ENCODE measurements at places on chromosomes 7 and 10.
A peak's percentile ranks its signal among the peaks of the same experiment; 100 is the strongest.

DNA sequence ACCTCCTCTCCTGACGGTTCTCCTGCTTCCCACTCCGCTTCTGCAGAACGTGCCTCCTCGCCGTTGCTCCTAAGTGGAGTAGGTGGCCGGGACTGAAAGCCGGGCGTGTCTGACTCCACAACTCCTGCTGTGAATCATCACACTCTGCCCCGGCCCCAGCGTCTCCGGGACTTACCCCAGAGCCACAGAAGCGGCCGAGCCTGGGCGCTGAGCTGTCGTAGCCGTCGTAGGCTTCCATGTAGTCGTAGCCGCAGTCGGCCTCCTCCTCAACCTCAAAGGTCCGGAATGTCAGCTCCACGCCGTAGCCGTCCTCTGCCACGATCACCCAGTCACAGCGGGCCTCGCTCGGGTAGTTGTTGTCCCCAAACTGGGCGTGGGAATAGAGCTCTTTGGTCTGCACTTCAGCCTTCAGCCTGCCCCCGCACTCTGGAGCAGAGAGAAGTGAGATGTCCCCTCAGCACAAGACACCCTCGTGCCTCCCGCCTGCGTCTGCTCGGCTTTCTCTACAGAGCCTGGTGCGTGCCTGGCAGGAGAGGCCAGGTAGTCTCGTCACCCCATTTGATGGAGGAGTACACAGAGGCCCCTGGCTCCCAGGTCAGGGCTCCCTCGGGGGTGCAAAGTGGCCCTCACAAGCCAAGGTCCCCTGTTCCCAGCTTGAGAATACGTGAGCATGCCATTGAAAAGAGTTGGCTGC is 11.2 kb upstream of the OPALIN start:
- no peak for DNase-seq

DNA sequence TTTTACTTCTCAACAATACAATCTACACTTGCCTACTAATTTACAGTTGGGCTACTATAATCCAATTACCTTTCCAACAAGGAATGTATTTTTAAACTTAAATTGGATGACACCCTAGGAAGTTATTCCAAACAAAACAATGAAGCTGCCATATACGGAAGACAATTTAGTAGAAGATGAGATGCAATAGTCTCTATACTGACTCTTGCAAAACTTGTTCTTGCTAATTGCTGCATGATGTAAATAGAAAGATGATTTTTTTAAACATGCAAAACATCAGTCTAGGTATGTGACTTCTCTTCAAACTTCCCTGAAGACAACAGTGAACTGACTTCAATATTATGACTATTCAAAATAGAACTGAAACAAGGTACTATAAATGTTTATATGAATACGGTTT is 17.6 kb downstream of the NT5C3A start:
- no peak for DNase-seq

GRCh38 chr7:33193308-33193864 is 64.0 kb downstream of the BBS9 start:
- DNase-seq = no peak

- no peak for DNase-seq
Measured at GRCh38 chr7:42687211-42688055, 224.4 kb downstream of the C7orf25 start.

GRCh38 chr7:70670288-70670687 is 461.7 kb upstream of the GALNT17 start:
- DNase-seq = no peak

- no peak for DNase-seq
Measured at GRCh38 chr7:6482307-6482706, 34.6 kb upstream of the DAGLB start.

GRCh38 chr10:30420766-30421165 is 13.2 kb upstream of the MAP3K8 start:
- DNase-seq = no peak

DNA sequence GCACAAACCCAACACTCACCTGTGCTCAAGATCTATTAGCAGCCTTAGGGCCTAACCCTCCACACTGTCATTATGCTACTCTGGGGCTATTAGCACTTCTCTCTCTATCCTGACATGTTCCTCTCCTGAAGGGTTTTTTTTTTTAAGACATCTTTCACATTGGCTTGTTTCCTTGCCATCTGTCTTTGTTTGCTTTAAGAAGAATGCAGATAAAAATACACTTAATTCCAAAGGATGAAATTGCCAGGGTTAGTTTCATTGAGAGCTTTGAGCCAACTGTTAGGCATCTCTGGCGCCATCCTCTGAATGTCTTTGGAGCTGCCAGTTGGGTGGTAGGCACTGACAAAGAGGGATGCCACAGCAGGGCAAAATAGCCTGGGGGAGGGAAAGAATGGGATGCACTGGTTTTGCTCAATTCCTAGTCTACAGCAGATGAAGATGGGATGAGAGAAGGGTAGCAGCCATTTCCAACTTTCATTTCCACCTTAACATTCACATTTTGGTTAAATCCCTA is 399.2 kb downstream of the SORCS1 start:
- DNase-seq = no peak

GRCh38 chr7:33072471-33072870 is 9.9 kb upstream of the NT5C3A start:
- DNase-seq = no peak

GRCh38 chr10:13049774-13050420 is 48.4 kb upstream of the CCDC3 start:
- no peak for DNase-seq

- no peak for DNase-seq
Measured at GRCh38 chr10:51144161-51144781, 70.0 kb downstream of the PRKG1 start.

- DNase-seq = no peak
Measured at GRCh38 chr7:74289659-74290552, 699 bp downstream of the CLIP2 start.

DNA sequence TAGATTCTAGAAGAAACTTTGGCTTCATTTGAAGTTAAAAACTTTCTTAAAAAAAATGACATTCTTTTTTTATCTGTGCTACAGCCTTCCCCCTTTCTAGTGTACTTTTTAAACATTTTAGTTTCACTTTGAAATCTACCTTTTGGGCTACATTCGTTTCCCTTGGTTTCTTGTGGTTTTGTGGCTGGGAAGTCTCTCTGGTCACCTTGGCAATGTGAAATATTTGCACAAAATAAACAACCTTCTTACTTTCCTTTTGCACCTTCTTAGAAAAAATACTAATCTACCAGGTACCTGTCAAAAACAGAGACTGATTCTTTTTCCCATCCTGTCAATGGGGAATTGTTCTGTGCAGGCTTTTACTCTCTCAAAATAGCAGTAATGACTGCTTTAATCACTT is 350.2 kb downstream of the GATA3 start:
- no peak for DNase-seq

GRCh38 chr7:52857367-52857766 is 178.1 kb upstream of the POM121L12 start:
- no peak for DNase-seq

DNA sequence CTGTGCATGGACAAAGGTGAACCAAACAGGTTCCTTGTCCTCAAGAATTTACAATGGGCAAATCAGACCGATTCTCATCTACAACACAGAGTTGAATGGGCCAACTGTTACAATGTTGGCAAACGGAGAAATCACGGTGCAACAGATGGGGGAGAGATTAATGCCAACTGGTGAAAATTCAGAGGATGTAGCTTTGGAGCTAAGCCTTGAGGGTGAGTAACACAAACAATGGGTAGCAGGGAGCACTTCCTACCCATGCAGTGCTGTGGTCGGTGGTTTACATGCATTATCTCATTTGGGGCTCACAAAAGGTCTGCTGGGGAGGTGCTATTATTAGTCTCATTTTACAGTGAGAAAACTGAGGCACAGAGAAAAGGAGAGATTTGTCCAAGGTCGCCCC is 902 bp upstream of the NFE2L3 start:
- DNase-seq = no peak

GRCh38 chr10:43710772-43711471 is 62.2 kb upstream of the ZNF32 start:
- peak; percentile 39 for DNase-seq

- no peak for DNase-seq
Measured at GRCh38 chr7:71507680-71508602, 376.0 kb downstream of the GALNT17 start.

DNA sequence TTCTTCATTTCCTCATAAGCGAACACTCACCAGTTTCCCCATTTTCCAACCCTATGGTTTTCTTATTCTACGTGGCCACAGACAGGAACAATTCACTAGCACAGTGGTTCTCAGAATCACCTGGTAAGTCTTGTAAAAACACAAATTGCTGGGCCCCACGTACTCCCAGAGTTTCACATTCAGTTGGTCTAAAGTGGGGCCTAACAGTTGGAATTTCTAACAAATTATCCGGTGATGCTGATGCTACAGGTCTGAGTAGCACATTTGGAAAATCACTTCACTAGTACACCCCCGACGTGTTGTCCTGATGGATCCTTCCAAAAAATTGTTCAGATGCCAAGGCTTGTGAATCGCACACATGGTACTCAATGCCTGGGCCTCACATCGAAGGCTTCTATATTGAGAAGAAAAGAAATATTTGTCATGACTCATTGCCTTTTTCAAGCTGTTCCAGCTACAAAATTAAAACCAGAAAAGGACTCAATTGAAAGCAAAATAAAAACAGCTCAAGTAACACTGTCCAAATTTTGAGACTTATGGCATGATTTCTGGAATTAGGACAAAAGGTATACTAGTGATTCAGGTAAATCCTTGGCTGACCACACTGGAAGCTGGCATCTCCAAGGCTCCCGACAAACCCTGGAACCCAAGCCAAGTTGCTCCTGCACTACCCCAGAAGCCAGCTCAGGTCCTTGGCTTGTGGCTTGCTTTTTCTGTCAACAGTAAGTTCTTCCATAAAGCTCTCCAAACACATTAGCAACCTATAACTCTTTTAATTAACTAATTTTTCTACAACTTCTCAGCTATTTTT is 12.9 kb upstream of the VIM start:
- DNase-seq = no peak

GRCh38 chr7:128254470-128254869 is 13.4 kb downstream of the LEP start:
- DNase-seq = no peak

GRCh38 chr10:97865488-97865887 is 15.8 kb downstream of the GOLGA7B start:
- no peak for DNase-seq

GRCh38 chr10:114773197-114773532 is 48.4 kb upstream of the FHIP2A start:
- DNase-seq = no peak

DNA sequence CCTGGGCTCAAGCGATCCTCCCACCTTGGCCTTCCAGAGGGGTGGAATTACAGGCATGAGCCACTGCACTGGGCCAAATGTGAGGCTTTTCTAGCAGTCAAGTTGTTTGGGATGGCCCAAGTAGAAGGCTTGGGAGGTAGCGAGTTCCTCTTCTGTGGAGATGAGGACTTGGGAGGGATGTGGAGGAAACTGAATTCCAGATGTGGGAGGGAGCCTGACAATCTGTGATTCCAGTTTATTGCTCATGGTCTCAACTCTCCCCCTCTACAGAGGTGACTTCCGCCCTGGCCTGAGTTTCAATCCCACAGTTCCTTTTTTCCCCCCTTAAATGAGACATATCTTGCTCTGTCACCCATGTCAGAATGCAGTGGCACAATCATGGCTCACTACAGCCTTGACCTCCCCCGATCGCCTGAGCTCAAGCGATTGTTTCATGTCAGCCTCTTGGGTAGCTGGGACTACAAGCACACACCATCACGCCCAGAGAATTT is 3.4 kb downstream of the STYXL1 start:
- no peak for DNase-seq

DNA sequence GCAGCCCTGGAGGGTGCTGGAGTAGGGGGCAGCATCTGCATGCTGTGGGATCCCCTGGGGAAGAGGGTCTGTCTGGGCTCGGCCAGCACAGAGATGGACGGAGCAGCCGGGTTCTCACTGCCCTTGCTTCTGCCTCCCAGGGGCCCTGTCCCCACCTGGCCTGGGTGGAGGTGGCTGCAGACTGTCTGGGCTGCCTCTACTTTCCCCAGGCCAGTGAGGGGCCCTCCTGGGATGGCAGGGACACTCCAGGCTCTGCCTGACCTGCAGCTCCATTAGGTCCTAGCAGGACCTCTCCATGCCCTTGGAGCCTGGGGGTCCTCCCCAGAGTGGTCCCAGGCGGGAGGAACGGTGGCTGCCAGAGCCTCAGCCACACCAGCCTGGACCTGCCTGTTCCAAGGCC is 63.7 kb downstream of the PWWP2B start:
- no peak for DNase-seq

All from esophagus muscularis mucosa (tissue), 4 donors.